H9 (cell line): ENCODE measurements at places on chromosomes 11 and 22. TPM values are rescaled to one million over a fixed set of nuclear protein-coding genes. Genes with fewer than 3 reads are reported as not detected.

The C22orf15 gene
- total RNA-seq: 0.81 and 1.8 TPM in 2 replicates

The OAF gene
- 1.1 and 1.6 TPM in 2 replicates for total RNA-seq

The WNT7B gene
- 0.09 and 0.31 TPM in 2 replicates for total RNA-seq

The FREY1 gene
- 2.1 and 2.2 TPM in 2 replicates for total RNA-seq

The KLHL35 gene
- 0.72 and 0.83 TPM in 2 replicates for total RNA-seq

The RANGAP1 gene
- total RNA-seq: 130 and 139 TPM in 2 replicates

The INSC gene
- not detected in 2 replicates for total RNA-seq

DNA sequence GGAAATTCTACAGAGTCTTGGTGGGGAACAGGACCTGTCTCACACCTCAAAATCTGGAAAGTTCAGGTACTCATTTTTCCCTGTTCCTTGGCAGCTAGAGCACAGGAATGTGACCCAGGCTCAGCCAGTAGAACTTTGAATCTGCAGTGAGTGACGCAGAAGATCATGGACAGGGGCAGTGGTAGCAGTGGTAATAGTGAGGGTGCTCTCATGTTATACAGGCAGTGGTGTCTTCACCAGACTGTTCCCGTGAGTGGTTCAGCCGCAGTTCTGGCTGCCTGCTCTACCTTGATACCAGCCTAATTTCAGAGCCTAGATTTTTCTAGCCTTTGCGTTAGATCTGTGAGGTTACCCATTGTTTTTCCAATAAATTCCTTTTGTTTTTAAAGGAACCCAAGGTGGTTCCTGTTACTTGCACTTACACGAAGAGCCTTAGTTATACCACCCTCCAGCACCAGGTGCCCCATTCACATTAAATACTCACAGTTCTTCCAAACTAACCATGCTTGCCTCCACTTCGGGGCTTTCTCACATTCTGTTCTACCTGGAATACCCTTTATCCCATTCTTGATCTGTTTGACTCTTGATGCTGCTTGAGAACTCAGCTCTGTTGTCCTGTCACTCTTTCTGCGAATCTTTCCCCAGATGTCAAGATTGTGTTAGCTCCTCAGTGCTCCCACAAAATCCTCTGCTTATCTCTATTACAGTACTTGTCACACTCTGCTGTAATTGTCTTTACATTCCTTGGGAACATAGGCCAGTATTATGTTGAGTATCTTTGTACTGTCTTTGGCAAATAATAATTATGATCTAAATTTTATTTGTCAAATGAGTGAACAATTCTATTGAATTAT lies 47.8 kb downstream of the SWAP70 start:
- no peak overlapping the region for H3K4me3 ChIP-seq
- peak; percentile 31 for DNase-seq
- H3K36me3 ChIP-seq: peaks cover 19% of the 10 kb centered on the region; the same call in 2 of the 3 replicates
- peaks cover 7% of the 10 kb centered on the region; the same call in 1 of the 2 replicates for H3K4me1 ChIP-seq
- no peak overlapping the region for H3K27ac ChIP-seq

DNA sequence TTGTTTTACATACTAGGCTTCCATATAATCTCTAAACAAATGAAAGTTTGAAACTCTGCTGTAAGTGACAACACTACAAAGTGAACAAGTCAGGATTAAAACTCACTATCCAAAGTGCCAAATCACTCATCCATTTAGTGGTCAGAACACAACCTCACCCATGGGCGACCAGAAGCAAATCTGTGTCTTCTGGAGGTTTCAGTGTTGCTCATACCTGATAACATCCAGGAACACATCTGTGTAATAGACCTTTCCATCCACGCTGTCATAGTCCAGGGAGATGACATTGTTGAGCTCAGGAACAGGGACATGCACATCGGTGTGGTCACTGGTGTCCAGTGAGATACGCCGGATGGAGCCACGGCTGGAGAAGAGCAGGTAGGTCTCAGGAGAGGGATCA lies 28.5 kb upstream of the CKAP5 start:
- no peak overlapping the region for H3K27ac ChIP-seq
- H3K27me3 ChIP-seq: no peaks in the 10 kb centered on the region
- no peak overlapping the region for H3K4me3 ChIP-seq
- H3K36me3 ChIP-seq: peaks cover 51% of the 10 kb centered on the region; the same call in 2 of the 3 replicates

DNA sequence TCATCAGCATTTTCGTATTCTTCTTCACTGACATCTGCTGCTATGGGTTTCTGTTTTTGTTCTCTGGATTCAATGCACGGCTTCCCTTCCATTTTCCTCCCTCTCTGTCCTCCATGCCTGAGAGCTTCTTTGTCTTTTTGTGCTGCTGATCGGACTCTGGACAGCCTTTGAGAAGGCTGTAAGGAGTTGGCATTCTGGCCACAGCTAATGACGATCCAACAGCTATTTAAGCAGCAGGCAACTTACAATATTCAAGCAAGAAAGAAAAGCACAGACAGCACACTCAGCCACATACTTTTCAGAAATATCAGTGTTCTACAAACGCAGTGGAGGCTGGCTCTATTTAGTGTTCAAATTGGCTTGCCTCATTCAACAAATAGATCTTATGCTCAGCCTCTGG lies 60.9 kb upstream of the ZC3H12C start:
- H3K36me3 ChIP-seq: no peaks in the 10 kb centered on the region
- no peaks in the 10 kb centered on the region for H3K27me3 ChIP-seq
- H3K27ac ChIP-seq: no peak overlapping the region
- H3K4me1 ChIP-seq: no peaks in the 10 kb centered on the region; the same call in 1 of the 2 replicates
- no peak overlapping the region for H3K4me3 ChIP-seq
